ENCODE measurements at places on chromosomes 3 and 15. TPM values are rescaled to one million over a fixed set of nuclear protein-coding genes. Genes with fewer than 3 reads are reported as not detected.

Gene MUSTN1
- total RNA-seq: not detected

Gene MEIS2
- total RNA-seq: 63.4 TPM

Gene SLC22A13
- total RNA-seq: 1.6 TPM

Gene CCR3
- total RNA-seq: not detected
